ENCODE measurements at places on chromosomes 16 and 17.

DNA sequence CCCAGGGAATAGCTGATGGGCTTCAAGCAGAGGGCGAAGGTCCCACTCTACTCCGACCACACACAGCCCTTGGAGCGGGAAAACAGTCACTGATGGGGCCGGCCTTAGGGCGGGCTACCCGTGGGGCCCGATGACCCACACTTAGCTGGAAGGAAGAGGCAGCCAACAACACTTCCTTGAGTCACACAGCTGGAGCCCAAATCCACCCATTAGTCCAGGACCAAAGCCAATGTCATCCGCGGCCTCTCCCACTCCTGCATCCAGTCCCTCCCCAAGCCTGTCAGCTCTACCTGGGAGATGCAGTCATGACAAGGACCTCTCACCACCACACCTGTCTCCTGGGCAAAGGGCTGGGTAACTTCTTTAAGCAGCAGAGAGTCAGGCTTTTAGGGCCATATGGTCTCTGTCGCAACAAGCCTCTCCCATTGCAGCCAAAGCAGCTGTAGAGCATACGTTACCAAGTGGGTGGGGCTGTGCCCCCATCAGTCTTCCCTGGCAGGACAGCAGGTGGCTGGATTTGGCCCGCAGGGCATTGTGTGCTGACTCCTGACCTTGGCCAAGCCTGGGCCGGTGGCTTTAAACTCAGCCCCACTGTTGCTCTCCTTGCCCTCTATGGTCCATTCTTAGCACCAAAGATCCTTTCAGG is 110.7 kb downstream of the SOCS1 start:
- DNase-seq = no peak

DNA sequence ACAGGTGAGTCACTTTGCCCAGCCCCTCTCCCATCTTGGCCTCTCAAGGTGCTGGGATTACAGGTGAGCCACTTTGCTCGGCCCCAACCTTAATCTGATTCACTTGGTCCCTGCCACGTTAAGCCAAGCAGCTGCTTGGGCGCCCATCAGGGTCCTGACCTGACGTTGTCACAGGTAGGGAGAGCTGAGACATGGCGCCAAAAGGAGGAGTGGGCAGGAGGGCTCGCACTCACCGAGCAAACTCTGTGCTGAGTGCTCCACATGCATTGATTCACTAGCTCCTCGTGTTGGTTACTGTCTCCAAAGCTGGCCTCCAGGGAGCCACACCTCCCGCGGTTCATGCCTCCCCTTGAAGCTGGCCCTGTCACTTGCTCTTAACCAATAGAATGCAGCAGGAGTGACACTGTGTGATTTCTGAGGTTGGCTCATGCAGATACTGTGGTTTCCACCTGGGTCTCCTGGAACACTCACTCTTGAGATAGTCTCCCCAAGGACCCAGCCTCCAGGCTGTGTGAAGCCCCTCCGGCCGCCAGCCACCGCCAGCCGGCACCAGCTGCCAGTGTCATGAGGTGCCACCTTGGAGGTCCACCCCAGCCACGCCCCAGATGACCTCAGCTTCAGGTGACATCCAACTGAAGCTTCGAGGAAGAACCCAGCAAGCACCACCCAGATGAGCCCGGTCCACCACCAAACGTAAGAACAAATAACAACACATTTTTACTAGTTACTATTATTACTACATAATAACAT is 223.0 kb downstream of the GSG1L start:
- no peak for DNase-seq

- no peak for DNase-seq
Measured at GRCh38 chr16:27243725-27244362, 24.7 kb downstream of the NSMCE1 start.

- DNase-seq = peak; percentile 19
Measured at GRCh38 chr17:48505788-48506187, 25.0 kb downstream of the HOXB1 start.

GRCh38 chr17:66906321-66907278 is 57.9 kb upstream of the CACNG4 start:
- DNase-seq = peak; percentile 81

- peak; percentile 74 for DNase-seq
Measured at GRCh38 chr16:29820730-29821642, 724 bp downstream of the MVP start.

DNA sequence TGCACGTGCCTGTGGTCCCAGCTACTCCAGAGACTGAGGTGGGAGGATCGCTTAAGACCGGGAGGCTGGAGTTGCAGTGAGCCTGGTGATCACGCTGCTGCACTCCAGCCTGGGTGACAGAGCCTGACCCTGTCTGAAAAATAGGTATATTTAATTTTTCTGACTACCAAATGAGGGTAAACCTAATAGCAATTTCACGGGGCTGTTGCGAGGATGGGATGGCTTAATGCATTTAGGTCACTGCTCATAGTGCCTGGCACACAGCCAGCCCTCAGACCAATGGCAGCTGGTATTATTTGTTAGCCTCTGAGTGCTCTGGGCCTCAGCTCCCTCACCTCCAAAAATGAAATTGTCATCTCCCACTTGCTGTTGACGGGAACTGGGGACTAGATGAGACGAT is 5.9 kb upstream of the CDIP1 start:
- DNase-seq = no peak

DNA sequence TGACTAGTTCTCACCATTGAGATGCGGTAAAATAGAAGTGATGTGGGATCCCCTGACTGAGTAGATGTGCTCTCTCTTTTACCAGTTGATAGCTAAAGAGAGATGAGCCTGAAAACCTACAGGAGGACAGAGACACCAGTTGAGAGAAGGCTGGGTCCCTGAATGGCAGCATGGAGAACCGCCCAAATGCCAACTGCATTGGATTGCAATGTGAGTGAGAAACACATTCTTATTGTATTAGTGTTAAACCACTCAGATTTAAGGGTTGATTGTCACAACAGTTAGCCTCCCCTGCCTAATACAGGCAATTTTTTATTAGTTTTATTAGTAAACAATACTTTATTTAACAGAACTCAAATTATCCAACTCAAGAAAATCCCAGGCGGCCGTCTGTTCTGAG is 61.2 kb downstream of the SPACA3 start:
- DNase-seq = no peak

DNA sequence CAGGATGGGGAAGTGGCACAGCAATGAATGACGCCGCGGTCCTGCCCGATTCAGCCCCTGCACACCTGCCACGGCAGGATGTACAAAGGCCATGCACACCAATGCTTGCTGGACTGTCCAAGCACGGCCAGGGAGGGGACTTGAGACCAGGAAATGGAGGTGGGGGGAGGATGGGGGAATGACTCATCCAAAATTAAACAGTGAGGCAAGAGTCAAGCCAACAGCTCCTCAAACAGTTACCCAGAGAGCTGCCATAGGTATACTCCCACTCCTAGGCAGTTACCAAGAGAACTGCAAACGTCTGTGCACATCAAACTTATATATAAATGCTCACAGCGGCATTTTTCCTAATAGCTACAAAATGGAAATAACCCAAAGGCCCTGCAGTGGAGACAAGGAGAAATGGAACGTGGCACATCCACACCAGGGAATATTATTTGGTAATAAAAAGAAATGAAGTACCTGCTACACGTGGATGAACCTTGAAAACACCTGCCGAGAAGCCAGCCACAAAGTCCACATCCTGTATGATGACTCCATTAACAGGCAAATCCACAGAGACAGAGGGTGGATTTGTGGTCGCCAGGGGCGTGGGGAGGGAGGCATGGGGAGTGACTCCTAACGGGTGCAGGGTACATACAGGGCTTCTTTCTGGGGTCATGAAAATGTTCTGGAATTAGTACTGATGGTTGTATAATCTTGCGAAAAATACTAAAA is 54.1 kb downstream of the VAC14 start:
- DNase-seq = no peak

- no peak for DNase-seq
Measured at GRCh38 chr16:16163571-16163970, 59.7 kb downstream of the ABCC6 start.

GRCh38 chr16:19696328-19696727 is 21.7 kb downstream of the KNOP1 start:
- DNase-seq = peak; percentile 57

GRCh38 chr17:83104577-83105505 is 25.4 kb downstream of the METRNL start:
- no peak for DNase-seq

- peak; percentile 16 for DNase-seq
Measured at GRCh38 chr17:51165680-51166197, 472 bp upstream of the NME2 start.

DNA sequence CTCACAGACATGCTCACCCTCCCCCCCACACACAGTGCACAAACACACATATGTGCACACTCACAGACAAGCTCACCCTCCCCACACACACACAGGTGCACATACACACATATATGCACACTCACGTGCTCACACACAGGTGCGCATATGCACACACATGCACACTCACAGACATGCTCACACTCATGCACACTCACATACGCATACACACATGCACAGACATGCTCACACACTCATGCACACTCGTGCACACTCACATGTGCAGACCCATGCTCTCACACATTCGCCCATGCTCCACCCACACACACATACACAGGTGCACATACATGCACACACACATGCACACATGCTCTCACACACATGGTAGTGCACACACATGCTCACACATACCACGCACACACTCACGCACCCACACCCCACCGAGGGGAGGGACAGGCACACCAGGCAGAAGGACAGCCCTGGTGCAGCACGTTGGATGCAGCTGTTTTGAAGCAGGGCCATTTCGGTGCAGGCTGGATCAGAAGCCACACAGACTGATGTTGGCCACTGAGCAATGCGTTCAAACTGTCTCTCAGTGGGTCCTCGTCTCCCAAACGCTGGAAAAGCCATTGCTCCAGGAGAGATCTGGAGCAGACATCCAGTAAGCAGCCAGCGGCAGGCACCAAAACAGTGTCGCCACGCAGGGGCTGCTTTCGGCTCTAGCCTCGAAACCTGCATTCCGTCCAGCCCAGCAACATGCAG is 86.2 kb upstream of the ZNF469 start:
- DNase-seq = no peak

- DNase-seq = no peak
Measured at GRCh38 chr16:29804455-29805231, 1.7 kb upstream of the MAZ start.

GRCh38 chr17:64133546-64134215 is 3.7 kb upstream of the ERN1 start:
- DNase-seq = no peak

DNA sequence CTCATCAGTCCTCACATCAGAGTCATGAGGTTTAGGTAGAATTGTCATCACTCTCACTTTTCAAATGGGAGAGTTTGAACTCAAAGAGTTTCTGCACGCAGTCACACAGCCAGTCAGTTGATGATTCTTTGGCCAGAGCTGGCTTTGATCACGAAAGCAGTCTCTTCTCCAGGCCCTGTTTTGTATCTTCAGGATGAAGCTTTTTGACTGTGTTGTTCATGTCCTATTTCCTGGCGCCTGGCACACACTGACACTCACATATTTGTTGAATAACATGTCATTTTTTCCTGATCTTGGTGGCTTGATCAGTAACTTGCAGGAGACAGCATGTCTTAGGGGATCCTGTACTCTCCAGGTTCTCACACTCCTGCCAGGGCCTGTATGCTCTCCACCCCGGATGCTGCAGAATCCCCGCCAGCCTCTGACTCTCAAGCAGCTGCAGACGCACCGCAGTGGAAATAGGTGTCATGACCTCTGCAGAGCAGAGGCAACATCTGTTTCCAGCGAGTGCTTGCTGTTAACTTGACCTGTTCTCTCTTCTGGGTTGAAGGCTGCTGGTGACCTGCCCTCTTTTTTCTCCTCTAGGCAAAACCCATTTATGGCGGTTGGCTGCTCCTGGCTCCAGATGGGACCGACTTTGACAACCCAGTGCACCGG is 33.0 kb downstream of the MPRIP start:
- no peak for DNase-seq

DNA sequence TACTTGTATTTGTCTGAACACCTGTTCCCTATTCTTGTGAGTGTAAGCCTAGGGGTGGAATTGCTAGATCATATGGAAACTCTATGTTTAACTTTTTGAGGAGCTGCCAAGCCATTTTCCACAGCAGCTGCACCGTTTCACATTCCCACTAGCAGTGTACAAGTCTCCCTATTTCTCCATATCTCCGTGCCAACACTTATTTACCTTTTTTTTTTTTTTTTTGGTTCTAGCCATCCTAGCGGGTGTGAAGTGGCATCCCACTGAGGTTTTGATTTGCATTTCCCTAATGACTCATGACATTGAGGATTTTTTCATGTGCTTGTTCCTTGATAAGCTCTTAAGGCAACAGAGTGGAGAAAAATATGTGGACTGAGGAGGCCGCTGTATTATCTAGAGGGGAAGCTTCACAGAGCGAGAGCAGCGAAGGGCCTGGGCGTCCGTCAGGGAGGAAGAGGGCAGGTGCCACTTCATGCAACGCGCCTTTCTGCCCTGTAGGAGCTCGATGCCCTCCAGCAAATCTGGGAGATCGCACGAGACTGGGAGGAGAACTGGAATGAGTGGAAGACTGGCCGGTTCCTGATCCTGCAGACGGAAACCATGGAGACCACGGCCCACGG is 50.0 kb downstream of the DNAH2 start:
- no peak for DNase-seq

DNA sequence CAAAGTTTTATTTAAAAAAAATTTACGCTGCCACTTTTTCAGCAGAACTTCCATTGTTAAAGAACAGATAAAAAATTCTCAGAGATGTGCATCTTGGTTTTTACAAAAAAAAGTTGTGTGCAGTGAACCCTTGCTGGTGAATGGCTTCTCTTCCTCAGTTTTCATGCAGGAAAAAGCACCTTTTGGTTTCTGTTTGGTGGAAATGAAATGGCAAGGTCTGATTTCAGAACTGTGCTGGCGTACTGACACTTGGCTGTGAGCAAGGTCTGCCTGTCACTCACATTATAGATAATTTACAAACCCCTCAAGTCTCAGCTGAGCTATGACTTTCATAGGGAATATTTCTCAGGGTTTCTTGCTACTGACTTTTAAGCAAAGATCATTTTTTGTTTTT is 5.7 kb upstream of the SALL1 start:
- DNase-seq = no peak

DNA sequence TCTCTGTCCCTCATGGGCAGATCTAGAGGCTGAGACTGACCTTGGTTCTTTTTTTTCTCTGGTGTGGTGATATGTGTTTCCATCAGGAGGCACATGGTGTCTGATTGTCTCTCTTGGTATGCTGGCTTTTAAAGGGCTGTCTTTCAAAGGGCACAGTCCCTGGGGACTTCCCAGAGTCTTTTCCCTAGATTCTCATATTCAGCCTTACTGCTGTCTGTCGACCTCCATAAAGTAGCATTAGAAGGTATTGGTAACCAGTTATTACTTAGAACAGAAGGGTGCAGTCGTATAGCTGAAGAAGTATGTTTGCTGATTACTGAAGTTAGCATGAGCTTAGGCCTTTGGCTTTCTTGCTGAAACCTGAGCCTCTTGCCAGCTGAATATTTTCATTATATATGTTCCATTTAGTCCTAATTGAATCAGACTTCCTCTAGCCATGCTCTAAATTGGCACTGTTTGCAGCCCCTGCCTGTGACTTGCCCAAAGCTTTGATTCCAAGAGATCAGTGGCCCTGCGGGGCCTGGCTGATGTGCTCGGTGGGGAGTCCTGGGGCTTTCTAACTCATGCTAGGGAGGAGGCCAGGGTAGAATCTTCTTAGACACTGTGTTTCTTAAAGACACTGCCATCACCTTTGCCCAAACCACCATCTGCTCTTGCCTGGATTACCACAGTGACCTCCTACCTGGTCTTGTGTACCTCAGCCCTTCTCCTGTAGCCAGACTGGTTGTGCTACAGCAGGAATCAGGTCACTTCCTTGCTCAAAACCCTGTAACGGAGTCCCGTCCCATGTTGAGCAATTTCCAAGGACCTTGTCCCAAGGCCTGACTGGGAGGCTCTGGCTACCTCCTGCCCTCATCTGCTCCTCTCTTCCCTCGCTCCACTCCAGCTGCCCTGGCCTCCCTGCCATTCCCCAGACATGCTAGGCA is 71.5 kb downstream of the WWP2 start:
- no peak for DNase-seq

Measured in activated CD4-positive, alpha-beta T cell treated with anti-CD3 and anti-CD28 coated beads, Interleukin-2, amount 50 U/mL, for 48 hours (primary cell).